ENCODE measurements at places on chromosomes 6 and 20. TPM values are rescaled to one million over a fixed set of nuclear protein-coding genes. Genes with fewer than 3 reads are reported as not detected.

FAM184A gene
- total RNA-seq, result 11.9 TPM

RSPH4A gene
- 0.76 TPM for total RNA-seq

MTFR2 gene
- total RNA-seq, result 2.7 TPM

WASF1 gene
- 5.8 TPM for total RNA-seq
